IMR-90 (cell line): ENCODE measurements at places on chromosomes 2 and 18. TPM values are rescaled to one million over a fixed set of nuclear protein-coding genes. Genes with fewer than 3 reads are reported as not detected.

DNA sequence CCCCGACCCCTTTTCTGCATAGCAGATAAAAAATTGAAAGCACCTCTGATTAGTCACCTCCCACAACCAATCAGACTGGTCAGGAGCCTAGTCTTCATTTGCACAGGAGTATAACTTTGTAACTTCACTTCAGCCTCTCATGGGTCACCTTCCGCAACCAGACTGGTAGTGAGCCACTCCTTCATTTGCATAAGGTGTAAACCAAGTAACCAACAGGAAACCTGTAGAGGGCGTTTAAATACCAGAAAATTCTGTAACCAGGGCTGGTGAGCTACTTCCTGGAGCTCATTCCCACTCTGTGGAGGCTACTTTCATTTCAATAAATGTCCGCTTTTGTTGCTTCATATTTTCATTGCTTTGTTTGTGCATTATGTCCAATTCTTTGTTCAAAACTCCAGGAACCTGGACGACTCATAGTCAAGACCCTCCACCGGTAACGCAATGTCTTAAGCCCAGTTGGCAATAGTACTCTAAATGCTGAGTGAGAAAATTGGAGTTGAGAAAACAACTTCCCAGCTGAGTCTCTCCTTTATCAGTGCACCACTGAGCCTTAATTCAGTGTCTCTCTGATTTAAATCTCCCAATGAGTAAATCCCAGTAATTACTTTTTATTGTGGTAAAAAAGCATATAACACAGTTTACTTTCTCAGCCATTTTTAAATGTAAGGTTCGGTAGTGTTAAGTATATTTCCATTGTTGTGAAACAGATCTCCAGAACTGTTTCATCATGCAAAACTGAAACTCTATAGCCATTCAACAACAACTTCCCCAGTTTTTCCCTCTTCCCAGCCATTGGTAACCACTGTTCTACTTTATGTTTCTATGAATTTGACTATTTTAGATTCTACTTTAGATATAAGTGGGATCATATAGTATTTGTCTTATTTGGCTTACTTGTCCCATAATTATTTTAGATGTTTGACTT lies 392.7 kb upstream of the SLC8A1 start:
- no peak for DNase-seq

- peak; percentile 35 for DNase-seq
Measured at GRCh38 chr2:205435970-205436369, 246.3 kb upstream of the NRP2 start.

- no peak for DNase-seq
Measured at GRCh38 chr2:207935991-207936370, 89.3 kb downstream of the PLEKHM3 start.

DNA sequence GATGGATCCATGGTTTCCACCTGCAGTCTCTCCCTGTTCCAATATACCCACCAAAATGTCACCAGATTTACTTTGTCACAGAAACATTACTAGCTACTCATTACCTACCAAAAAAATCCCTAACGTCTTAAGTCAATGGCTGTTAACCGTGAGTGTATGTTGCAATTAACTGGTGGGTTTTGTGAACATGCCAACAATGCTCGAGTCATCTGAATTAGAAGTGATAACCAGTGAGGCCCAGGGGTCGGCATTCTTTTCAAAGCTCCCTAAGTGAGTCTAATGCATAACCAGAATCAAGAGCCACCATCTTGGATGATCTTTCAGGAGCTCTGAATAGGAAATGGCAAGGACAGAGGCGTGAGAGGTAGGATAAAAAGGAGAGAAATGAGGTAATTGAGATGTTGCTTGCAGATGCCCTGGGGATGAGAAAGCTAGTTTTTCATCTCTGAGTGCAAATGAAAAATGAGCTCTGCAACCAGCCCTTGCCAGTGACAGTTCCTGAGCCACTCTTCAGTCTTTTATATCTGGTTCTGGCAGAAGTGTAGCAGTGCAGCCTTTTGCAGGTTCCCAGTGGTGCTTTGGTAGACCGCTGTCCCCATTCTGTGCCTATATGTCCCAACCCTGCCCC lies 130.0 kb upstream of the RND3 start:
- no peak for DNase-seq

- peak; percentile 62 for DNase-seq
Measured at GRCh38 chr2:69559442-69560146, 83.9 kb downstream of the AAK1 start.

DNA sequence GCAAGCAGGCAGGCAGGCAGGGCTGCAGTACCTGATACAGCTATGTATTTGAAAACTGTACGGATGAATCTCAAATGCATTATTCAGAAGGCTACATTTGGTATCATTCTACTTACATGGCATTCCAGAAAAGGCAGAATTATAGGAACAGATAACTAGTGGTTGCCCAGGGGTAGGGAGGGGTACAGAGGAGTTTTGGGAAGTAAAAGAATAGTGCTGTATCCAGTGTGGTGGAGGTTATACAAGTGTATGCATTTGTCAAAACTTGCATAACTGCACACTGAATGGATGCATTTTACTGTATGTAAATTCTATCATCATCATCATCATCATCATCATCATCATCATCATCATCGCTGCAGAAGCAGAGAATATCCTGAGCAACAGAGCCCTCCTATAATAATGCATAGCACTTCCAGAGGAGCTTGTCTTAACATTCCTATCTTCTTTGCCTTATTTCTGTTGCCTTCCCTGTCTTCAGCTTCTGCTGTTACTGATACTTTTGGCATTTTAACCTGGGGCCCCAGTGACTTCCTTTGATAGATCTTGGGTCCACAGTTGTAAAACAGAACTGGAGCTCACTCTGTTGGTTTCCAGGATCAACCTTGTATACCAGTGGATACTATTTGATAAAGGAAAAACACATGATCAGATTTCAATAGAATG lies 155.5 kb upstream of the OTX1 start:
- DNase-seq, result no peak

GRCh38 chr2:238585836-238586821 lies 159.4 kb downstream of the ASB1 start:
- no peak for DNase-seq

DNA sequence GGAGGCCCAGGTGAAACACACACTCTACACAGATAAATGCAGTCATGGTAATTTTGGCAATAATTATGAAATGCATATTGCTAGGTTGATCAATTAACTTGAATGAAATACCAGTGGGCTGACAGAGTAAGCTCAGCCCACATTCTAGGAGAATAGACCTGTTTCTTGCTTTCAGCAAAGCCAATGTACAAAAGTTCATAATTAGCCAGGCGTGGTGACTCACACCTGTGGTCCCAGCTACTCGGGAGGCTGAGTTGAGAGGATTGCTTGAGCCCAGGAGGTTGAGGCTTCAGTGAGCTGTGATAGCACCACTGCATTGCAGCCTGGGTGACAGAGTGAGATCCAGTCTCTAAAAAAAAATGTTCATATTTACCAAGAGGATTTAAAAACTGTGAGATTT lies 15.7 kb upstream of the MBP start:
- DNase-seq, result no peak

RNF103 gene
- total RNA-seq, result 5.6 and 10.0 TPM in 2 replicates
